Activated CD4-positive, CD25-positive, alpha-beta regulatory T cell treated with anti-CD3 and anti-CD28 coated beads, Interleukin-2, amount 50 U/mL, for 72 hours (primary cell): ENCODE measurements at places on chromosomes 2 and 18.

DNA sequence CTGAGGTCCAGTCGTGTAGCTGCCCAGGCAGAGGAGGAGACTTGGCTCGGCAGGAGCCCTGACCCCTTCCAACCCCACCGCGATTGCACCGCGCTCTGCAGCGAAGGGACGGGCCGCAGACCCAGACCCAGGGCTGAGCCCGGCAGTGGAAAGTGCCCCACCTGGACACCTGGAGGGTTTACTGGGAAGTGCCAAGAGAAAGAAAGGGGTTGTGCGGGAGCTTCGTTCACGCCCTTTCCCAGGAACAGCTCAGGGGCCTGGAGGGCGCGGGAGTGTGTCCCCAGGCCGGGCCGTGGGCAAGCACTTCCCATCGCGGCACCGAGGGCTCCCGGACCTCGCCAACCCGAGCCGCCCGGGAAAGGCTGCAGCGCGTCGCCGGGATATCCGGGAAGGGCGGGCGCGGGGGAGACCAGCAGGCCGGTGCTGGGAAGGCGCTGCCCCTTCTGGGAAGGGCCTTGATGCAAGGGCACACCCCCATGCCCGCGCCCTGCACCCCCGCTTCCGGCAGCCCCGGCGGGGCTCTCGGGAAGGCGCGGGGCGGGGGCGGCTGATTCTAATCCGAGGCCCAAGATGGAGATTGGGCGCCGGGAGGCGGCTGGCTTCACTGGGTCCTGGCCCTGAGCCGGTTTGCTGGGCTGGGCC lies 36.1 kb upstream of the MRPL33 start:
- peak; percentile 60 for DNase-seq

GRCh38 chr2:200188876-200189275 lies 117.6 kb upstream of the SPATS2L start:
- DNase-seq, result no peak

- no peak for DNase-seq
Observed at GRCh38 chr2:219309278-219309677, at the start of gene PTPRN. TSS of gene PTPRN (minus strand) at chr2:219309401. CDS start at chr2:219309332, 69 bp downstream.

GRCh38 chr2:17573085-17573803 lies 32.7 kb downstream of the VSNL1 start:
- no peak for DNase-seq

- no peak for DNase-seq
Observed at GRCh38 chr2:36468463-36469105, 113.0 kb downstream of the CRIM1 start.

DNA sequence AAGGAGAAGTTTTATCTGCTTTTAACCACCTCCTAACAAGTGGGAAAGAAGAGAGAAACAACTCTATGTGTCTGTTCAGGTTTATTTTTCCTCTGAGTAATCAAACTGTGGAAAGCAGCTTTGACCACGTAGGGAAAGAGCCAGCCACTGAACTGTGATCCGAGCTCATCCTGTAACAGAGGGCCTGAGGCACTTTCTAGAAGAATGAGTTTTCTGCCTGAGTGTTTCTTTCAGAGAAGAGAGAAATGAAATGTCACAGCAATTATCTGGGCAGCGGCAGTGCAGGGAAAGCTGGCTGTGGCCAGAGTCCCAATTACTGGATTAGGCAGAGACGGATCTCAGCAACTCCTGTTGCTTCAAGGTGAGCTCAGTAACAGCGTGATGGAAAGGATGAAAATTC lies 151.9 kb downstream of the CD226 start:
- DNase-seq, result no peak

- no peak for DNase-seq
Observed at GRCh38 chr2:146572598-146572997, 1272.2 kb upstream of the ACVR2A start.

- no peak for DNase-seq
Observed at GRCh38 chr18:60100778-60101177, 201.0 kb downstream of the PMAIP1 start.

DNA sequence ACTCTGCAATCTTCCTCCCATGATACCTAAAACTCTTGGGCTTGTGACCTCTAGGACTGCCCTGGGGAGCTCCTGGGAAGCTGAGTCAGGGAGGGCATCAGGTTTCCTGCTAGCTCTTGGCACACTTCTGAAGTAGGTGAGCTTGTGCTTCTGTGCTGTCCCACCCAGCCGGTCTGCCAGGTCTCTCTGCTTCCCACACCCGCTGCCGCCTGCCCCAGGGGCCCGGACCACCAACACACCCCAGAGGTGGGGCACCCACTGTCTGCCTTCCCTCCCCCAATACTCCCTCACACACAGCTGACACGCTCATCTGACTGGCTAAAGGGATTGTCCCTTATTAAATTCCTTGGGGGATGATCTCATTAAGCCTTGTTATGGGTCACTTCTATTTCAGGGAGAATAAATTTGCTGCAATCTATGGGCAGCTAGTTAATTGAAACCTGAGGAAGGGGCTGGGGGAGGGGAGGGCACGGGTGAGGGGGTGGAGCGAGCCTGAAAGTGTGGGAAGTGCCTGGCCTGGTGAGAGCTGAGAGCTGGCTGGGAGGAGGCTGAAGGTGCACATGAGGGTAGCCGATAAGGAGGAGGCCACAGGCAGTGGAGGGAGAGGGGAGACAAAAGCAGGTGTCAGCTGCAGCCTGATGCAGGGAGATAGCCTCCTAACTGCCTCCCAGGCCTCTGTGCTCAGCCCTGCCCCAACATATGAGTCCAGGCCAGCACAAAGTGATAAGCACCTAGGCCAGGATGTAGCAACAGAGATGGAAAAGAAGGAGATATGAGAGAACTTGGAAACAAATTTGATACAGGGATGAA lies 48.8 kb downstream of the HAUS1 start:
- DNase-seq, result no peak
